ENCODE measurements at places on chromosomes 3 and 15.

GRCh38 chr15:62269504-62269903 is 104.4 kb upstream of the C2CD4B start:
- no peak for DNase-seq
- no peak overlapping the region for H3K4me3 ChIP-seq

DNA sequence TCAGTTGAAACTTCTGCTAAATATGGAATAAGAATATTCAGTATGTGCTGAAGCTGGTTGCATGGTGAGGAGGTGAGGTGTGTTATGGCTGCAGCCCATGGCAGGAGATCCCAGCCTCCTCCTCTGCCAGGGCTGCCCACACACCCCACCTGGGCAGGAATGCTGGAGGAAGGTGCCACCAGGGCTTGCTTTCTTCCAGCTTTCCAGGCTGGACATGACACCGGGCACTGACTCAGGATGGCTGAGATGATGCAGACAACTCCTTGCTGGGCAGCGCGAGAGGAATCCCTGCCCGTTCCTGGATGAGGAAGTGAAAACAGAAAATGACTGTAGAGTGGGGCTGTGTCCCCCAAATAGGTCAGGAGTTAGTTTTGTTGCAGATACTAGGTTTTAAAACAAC is 14.1 kb downstream of the GABRG3 start:
- H3K27ac ChIP-seq = no peak overlapping the region
- H3K27me3 ChIP-seq = no peaks in the 10 kb centered on the region
- H3K4me1 ChIP-seq = no peaks in the 10 kb centered on the region
- no peak overlapping the region for H3K4me3 ChIP-seq

DNA sequence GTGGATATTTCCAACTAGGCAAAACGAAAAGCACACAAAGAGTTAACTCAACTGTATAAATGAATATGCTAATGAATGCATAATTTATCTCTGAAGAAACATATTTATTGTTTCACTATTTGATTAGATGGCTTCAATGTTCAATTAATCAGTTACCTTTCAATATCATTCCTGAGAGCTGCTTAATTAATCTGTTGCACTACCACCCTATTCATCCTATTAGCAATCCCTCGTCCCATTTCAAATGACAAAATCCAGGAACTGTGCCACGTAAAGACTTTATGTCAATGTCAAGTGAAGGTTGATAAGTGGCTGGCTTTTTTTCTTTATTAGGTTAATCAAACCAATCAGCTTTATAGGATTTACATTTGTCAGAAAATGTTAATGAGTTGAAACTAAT is 82.7 kb downstream of the ALCAM start:
- no peaks in the 10 kb centered on the region for H3K27me3 ChIP-seq
- no peak overlapping the region for H3K4me3 ChIP-seq
- H3K27ac ChIP-seq = no peak overlapping the region
- H3K36me3 ChIP-seq = no peaks in the 10 kb centered on the region
- no peak for DNase-seq
- no peaks in the 10 kb centered on the region for H3K4me1 ChIP-seq

DNA sequence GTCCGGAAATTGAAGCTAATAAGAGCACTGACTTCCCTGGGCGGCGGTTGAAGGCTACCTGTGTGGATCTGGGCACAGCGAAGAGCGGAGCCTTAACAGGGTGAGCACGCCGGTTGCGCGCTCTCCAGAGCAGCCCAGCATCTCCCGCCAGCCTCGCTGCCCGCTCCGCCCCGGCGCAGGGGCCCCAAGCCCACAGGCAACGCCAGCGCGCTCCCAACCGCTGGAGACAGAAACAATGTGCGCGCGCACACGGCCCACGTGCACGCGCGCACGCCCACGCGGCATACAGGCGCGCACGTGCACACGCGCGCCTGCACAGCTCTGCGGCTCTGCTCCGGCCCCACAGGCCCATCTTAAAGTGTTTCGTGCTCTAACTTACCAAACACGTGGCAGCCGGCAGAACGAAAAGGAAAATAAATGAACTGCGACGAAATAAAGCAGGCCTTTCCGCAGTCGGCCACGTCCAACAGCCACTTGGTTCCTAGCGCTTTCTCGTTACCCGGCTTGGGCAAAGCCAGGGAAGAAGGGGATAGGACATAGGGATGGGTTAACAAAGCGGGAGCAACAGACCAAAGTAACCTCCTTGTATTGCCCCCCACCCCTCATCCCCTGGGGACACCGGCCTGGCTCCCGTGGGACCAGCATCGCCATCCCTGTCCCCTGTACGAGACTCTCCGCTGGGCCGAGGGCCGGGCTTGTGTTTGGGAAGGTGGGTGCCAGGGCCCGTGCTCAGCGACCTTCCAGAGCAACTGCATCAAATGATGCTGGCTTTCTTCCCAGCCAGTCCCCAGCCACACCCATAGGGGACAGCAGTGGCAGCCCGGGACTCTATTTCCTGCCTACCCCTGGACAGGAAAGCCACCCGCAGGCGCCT is 203.7 kb downstream of the ABHD5 start:
- H3K36me3 ChIP-seq = no peaks in the 10 kb centered on the region
- DNase-seq = peak; percentile 14
- peaks cover 53% of the 10 kb centered on the region for H3K27me3 ChIP-seq
- no peak overlapping the region for H3K27ac ChIP-seq
- peak overlapping the region; percentile 66 for H3K4me3 ChIP-seq

- H3K27ac ChIP-seq = no peak overlapping the region
- H3K4me1 ChIP-seq = no peaks in the 10 kb centered on the region
- no peak for DNase-seq
- no peaks in the 10 kb centered on the region for H3K27me3 ChIP-seq
- H3K36me3 ChIP-seq = no peaks in the 10 kb centered on the region
- H3K4me3 ChIP-seq = no peak overlapping the region
These were observed 66.1 kb upstream of the PRICKLE2 start for GRCh38 chr3:64291345-64291744.

GRCh38 chr3:132317229-132317948 is at the start of gene ACP3:
ACP3 (plus strand) TSS chr3:132317407; CDS start chr3:132317457, 50 bp downstream.
- no peak within 1 kb of the TSS for H3K27ac ChIP-seq
- H3K27me3 ChIP-seq = peaks cover 10% of the 10 kb centered on the region
- H3K4me1 ChIP-seq = no peaks in the 10 kb centered on the region
- H3K36me3 ChIP-seq = no peaks in the 10 kb centered on the region
- H3K4me3 ChIP-seq = no peak within 1 kb of the TSS
- no peak for DNase-seq

DNA sequence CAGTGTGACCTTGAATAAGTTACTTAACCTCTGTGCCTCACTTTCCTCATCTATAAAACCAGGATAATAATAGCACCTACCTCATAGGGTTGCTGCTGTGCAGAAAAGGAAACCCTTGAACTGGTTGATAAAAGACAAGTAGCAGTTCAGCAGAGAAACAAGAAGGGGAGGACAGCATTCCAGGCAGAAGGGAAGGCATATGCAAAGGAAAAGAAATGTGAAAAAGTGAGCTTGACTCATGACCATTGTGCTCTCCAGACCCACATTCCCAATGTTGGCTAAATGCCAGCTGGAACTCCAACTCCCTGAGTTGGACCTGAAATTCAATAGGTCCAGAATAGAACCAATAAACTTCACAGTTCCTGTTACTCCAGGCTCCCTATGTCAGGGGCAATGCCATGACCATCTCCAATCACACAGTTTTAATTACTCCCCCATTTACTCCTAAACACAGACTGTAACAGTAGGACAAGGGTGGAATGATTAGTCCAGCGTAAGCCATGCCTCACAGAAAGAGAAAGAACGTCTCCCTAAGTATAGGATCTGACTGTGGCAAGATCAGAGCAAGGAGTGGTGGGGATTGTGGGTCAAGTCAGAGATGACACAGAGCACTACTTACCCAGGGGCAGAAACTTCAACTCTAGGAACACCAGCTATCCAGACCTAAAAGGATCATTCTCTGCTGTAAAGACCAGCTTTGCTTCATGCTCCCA is 26.9 kb downstream of the PRKAR2A start:
- H3K36me3 ChIP-seq = no peaks in the 10 kb centered on the region
- H3K4me3 ChIP-seq = no peak overlapping the region
- no peak overlapping the region for H3K27ac ChIP-seq
- H3K4me1 ChIP-seq = peaks cover 7% of the 10 kb centered on the region
- H3K27me3 ChIP-seq = no peaks in the 10 kb centered on the region

DNA sequence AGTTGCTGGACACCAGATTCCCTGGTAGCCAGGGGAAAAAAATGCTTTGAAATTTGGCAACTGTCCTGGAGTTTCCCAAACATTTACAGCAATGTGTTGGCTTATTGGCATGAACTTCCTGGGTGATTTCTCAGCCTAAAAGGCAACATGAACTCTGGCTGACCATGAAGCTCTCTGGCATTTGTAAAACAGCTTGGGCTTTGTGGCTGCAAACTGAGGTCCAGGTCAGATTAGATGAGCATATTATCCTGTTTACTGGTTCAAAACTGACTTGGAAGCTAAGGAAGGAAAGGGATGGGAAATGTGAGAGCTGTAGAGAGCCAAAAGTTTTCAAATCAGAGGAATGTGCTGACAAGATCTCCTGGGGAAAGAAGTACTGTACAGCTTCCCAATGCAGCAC is 139.0 kb downstream of the P3H2 start:
- no peak overlapping the region for H3K27ac ChIP-seq
- H3K4me1 ChIP-seq = no peaks in the 10 kb centered on the region
- H3K4me3 ChIP-seq = no peak overlapping the region
- H3K27me3 ChIP-seq = peaks cover 23% of the 10 kb centered on the region
- no peaks in the 10 kb centered on the region for H3K36me3 ChIP-seq

DNA sequence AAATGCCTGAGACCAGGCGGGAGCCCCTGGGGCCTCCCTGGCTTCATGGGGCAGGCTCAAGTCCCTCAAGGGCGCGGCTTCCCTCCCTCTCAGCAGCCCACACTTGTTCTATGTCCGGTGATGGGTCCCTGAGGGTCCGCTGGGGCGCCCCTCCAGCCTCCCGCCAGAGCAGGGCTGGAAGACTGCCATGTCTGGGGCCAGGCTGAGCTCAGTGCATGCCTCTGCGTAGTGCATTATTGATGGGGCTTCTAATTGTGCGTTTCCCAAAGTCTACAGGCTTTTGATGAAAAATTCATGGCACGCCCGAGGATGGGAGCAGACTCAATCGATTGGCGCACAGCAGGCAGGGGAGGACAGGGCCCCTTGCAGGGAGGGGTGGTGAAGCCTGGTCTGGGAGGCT is 51.3 kb downstream of the CYP11A1 start:
- no peak for DNase-seq
- H3K36me3 ChIP-seq = no peaks in the 10 kb centered on the region
- peaks cover 4% of the 10 kb centered on the region for H3K4me1 ChIP-seq
- no peaks in the 10 kb centered on the region for H3K27me3 ChIP-seq

DNA sequence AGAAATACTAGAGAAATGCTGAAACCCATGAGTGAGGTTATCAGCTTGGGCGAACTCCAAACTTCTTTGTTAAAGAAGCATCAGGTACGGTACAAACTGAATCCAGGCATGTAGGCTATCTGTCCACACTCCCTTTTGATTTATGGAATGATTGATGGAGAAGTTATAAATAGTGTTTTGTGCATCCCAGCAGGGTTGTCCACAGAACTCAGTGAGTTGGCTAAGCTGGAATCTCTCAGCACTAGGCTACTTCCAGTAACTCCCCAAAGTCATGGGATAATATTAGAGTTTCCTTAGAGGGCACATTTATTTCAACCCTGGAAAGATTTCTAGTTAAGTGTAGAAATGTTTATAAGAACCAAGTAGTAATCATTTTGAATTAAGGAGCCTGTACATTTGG is 186.2 kb upstream of the CRBN start:
- H3K27me3 ChIP-seq = no peaks in the 10 kb centered on the region
- no peaks in the 10 kb centered on the region for H3K36me3 ChIP-seq
- H3K27ac ChIP-seq = no peak overlapping the region
- DNase-seq = no peak
- H3K4me1 ChIP-seq = no peaks in the 10 kb centered on the region

- peaks cover 5% of the 10 kb centered on the region for H3K27me3 ChIP-seq
- no peaks in the 10 kb centered on the region for H3K36me3 ChIP-seq
- no peak overlapping the region for H3K27ac ChIP-seq
- H3K4me3 ChIP-seq = no peak overlapping the region
- DNase-seq = no peak
- no peaks in the 10 kb centered on the region for H3K4me1 ChIP-seq
These were observed 299.1 kb upstream of the ROPN1 start for GRCh38 chr3:124291008-124291407.

DNA sequence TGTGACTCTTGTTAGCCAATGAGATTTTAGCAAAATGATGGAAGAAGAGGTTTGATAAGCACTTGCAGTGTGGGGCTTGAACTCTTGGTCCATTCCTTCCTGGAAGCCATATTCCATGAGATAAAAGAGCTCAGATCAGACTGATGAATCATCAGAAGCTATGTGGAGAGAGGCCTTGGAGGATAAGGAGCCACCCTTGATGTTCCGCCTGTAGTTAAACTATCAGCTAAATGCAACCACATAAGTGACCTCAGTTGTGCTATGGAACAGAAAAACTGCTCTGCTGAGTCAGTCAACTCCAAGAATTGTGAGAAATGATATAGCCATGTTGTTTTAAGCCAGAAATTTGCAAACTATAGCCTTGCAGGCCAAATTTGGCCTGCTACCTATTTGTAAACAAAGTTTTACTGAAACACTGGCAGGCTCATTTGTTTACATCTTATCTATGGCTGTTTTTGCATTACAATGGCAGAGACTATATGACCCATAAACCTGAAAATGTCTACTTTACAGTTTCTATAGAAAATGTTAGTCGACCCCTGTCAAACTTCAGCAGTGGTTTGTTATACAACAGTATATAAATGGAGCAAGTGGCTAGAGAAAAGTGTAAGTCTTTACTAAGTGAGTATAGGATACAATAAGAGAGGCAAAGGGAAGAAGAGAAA is 27.6 kb upstream of the GAP43 start:
- no peak for DNase-seq
- no peaks in the 10 kb centered on the region for H3K27me3 ChIP-seq
- H3K27ac ChIP-seq = no peak overlapping the region
- no peaks in the 10 kb centered on the region for H3K36me3 ChIP-seq
- no peaks in the 10 kb centered on the region for H3K4me1 ChIP-seq

DNA sequence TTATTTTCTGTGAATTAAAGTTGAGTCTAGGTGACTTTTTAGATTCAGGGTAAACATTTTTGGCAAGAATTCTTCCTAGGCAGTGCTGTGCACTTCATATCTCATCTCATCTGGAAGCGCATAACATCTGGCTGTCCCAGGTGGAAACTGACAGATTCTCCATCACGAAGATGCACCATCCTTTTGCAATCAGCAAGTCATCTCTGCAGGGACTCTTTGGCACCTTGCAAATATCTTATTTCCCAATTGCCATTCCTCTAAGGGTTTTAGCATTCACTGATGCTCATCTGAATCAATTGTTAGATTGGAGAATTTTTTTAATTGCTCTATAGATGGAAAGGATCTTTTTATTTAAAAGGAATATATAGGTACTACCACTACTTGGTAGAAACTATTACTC is 282.7 kb upstream of the ATP10A start:
- no peaks in the 10 kb centered on the region for H3K36me3 ChIP-seq
- H3K27ac ChIP-seq = no peak overlapping the region
- no peak overlapping the region for H3K4me3 ChIP-seq
- H3K27me3 ChIP-seq = no peaks in the 10 kb centered on the region
- H3K4me1 ChIP-seq = no peaks in the 10 kb centered on the region
